ENCODE measurements at places on chromosomes 7 and 10.

DNA sequence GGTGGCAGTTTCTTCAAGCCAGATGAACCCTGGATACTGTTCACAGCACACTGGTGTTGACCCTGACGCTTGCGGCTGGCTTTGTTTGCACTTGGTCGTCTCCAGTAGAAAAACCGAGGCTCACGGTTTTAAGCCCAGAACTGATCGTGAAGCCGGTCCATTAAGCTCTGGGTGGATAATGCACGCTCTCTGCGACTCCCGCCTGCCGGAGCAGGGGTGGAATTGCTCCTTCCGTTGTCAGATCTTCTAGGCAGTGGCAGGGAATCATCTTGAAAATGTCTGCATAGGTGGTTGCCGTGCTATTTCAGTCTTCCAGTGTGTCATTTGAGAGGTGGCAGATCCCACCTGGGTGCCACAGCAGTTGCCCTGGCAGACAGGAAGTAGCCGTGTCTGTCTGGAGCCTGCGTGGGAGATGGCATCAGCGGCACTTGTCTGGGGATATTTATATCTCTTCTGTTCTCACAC is 35.9 kb upstream of the AP5Z1 start:
- DNase-seq, result peak; percentile 32

DNA sequence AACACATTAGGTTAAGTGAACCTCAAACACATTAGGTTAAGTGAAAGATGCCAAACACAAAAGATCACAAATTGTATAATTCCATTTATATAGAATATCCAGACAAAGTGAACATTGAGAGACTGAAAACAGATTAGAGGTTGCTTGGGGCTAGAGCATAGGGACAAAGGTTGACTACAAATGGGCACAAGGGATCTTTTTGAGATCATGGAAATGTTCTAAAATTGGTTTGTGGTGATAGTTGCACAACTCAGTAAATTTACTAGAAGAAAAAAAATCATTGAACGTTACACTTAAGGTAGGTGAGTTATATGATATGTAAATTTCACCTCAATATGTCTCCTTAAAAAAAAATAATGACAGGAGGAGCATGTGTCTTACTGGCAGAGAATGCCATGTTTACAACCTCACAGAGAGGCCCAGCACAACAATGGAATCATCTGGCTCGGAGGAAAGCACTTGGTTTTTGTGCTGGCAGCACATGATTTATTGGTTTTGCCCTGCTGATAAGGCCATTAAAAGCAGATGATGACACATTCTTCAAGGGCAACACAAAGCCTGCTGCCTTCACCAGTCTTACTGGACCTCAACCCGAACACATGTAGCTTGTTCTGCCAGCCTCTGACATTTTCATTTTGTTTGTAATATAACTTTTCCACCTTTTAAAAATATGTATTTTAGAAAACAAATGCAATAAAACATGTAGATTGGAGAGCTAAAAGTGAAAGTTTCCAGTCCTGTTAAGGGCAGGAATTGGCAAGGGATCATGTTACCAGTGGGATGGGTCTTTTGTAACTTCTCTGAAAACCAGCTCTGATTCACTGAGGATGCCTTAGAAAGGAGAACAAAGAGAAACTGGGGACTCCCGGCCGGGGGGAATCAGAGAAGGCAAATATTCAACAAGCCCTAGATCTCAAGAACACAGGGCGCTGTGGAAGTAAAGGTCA is 11.9 kb upstream of the LMOD2 start:
- no peak for DNase-seq

- DNase-seq, result no peak
Observed at GRCh38 chr7:55212176-55212575, 153.0 kb upstream of the LANCL2 start.

GRCh38 chr10:77027576-77027975 is 610.0 kb downstream of the KCNMA1 start:
- no peak for DNase-seq

DNA sequence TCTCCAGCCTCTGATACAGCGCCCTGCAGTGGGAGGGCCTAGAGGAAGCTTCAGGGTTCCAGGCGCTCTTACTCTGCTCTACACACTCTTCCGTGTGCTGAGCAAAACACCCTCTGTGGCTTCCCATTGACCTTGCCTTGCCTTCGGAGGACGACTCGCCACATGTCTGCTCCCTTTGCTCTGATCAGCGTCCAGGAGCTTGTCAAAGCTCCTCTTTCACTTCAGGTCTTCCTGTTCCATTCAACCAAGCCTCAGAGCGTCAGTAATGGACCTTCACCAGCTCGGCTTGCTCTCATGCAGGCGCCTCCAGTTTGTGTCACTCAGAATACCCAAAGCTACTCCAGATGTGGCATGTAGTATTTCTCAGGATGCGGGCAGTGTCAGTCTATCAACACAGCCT is 173.9 kb downstream of the ARID5B start:
- DNase-seq, result no peak

DNA sequence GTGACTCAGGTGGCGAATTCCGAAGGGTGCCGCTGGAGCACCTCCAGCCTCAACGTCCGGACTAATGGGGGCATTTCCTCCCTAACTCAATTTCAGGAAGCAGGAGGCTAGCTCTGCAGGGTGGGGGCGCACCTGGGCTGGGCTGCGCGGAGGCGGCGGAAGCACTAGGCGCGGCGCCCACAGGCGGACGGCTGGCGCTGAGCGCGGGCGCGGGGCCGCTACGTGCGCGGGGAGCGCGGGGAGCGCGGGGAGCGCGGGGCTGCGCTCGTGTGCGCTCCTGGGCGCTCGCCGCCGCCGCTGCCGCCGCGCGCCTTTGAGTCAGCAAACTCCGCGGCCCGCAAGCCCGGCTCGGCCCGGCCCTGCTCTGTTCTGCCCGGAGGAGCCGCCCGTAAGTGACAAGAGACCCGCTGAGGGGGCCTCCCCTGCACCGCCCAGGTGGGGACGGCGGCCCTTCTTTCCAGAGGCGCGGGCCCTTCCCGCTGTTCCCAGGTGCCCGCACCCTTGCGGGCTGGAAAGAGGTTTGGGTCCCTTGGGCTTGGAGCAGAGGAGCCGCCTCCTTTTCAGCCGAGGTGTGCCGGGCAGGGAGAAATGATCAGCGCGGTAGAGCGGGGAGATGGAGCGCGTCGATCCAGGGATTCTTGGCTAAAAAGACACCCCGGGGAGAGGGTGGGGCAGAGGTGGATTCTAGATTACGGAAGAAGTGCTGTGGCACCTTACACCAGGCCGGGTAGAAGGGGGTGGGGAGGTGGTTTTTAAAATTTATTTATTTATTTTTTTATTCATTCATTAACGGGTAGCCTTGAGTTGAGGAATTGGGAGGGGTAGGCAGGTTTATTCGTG is at the start of gene SNX10:
TSS of gene SNX10 (plus strand) at position 164 of the 840 bp plus-strand sequence. CDS start 54,581 bp downstream, outside the sequence.
- peak; percentile 69 for DNase-seq

DNA sequence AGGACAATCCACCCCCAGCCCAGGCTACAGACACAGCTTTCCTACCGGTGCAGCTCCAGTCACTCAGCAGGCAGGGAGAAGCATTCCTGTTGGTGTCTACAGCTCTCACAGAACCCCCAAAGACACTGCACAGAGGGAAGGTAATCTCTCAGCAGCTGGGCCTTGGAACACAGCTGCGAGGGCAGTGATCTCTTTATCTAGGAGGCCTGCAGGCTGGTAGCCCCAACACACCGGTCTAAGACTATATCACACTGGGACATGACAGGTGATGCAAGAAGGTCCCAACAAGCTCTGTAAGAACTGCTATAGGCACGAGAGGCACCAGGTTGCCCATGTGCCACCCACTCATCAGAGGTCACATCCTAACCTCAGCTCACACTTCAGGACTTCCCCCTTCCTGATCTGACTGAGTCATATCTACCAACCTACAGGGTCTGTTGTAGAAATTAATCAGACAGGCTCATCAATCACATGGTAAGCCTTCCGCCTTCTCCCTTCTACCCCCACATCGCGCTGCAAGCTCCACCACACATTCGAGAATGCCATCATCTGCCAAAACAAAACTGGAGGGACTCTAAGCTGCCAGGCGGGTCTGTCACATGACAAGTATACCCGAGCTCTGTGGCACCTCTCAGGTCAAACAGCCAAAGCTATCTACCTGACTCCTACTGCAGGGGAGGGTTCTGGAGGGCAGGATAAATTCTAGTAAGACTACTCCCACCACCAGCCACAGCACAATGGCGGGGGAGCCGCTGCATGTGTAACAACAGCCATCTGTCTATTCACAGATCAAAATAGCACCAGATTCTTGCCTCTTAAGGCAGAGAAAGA is 26.1 kb downstream of the FAM53B start:
- peak; percentile 78 for DNase-seq

- no peak for DNase-seq
Observed at GRCh38 chr7:74612015-74612829, 45.3 kb upstream of the GTF2I start.

GRCh38 chr10:69047111-69047832 is 40.6 kb upstream of the SRGN start:
- DNase-seq, result no peak

GRCh38 chr7:110050785-110051184 is 1040.1 kb upstream of the LRRN3 start:
- no peak for DNase-seq

Data from stimulated activated CD8-positive, alpha-beta memory T cell treated with anti-CD3 and anti-CD28 coated beads, Interleukin-7, amount 100 ng/mL, for 4 hours (primary cell).